ENCODE measurements at places on chromosomes 6 and 20.

DNA sequence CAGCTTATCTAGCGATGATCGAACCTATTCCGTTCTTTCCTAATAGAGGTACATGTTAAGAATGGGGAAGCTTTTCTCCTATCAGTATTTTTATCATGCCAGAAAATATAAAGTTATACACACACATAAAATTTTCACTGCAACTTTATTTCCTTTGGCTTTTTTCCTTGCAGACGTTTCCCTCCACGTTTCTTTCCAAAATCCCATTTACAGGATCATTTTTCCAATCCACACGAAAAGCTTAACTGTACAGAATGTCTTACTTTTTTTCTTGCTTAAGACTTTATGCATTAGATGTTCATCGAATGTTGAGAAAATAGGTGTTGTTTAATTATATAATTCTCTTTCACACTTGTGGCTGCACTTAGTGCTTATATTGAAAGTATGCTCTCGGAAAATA, 62.9 kb upstream of the HDGFL1 start:
- no peak for DNase-seq

DNA sequence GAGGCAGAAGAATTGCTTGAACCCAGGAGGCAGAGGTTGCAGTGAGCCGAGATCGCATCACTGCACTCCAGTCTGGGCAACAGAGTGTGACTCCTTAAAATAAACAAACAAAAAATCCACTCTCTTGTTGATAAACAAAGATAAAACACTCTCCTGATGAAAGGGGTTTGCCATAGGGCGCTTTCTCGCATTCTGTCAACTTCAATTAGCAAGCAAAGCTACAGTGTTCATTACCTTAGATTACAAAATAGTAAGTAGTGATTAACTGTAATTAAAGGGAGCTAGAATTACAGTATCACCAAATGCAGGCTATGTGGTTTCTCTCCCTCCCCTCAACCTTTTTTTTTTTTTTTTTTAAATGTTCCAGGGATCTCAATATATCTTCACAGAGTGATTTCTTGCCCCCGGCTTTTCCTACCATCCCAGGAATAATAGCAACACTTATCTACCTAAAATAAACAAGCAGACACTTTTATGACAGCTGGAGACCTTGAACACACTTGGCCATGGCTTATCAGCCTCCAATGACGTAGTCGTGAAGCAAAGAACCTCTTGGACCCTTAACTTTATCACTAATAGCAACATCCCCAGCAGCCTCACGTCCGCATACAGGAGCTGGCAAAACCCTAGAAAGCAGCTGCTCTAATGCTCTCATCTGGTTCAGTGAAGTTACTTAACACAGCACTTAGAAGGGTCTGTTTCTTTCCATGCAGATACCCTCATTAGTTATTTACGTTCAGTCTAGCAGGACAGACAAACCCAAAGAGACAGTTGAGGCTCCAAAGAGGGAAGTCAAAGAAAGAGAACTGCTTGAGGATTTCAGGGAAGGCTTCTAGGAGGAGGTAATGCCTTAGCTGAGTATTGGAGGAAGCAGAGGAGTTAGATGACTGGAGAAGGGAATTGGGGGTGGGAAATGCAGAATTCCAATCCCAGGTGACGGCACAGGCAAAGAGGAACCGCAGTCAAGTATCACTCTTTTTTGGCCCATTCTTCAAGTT, 37.9 kb upstream of the NEDD9 start:
- DNase-seq, result no peak

DNA sequence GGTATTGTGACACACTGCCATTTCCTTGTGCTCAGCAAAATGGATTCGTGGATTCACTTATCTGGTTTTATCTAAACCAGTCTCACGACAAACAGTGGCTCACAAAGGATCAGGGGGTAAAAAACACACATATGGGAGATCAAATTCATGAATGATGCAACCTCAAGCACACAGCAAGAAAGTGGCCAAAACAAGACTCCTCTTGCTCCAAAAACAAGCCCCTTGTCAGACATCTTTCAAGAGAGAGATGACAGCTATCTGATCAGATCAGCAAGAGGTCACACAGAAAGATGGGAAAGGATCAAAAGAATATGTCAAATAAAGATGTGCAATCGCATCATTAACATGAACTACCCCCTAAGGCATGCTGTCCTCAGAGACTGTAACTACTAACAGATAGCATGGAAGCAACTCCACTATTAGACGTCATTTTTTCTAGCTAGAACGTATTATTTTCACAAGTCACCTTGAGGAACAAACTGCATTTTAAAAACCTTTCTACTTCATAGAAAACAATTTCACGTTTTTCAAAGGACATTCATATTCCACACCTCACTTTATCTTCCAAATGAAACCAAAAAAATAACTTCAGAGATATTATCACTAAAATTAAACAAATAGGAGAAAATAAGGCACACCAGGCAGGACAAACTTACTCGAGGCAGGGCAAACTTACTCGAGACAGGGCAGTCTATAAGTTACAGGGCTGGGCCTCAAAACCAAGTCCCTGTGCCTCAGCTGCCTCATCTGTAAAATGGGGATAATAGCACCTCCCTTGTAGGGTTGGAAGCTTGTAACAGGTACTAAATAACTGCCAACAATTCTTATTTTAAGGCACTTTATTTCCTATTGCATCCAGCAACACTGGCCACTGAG, 122.3 kb downstream of the PREX1 start:
- no peak for DNase-seq

DNA sequence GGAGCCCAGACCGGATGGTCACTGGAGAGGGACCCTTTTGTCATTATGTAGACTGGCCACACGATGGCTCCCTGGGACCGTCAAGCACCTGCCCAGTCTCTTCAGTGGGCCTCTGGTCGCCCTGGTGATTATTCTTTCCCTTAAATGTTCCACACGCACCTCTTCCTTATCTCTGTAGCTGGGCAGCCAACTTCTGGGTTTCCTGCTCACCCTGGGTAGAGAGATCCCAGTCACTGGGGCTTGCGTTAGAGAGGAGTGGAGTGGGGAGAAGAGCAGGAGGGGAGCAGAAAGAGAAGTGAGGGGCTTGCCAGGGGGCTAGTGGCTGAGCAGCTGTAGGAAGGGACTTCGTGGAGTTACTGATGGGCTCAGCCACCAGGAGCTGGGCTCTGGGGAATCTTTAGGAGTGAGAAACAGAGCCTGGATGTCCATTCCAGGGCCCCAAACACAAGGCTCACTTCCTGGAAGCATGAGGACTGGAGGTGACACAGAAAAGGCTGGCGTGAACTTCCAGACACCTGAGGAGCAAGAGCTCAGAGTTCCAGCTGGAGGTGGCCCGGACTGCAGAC, 150.1 kb downstream of the DHX35 start:
- DNase-seq, result no peak

DNA sequence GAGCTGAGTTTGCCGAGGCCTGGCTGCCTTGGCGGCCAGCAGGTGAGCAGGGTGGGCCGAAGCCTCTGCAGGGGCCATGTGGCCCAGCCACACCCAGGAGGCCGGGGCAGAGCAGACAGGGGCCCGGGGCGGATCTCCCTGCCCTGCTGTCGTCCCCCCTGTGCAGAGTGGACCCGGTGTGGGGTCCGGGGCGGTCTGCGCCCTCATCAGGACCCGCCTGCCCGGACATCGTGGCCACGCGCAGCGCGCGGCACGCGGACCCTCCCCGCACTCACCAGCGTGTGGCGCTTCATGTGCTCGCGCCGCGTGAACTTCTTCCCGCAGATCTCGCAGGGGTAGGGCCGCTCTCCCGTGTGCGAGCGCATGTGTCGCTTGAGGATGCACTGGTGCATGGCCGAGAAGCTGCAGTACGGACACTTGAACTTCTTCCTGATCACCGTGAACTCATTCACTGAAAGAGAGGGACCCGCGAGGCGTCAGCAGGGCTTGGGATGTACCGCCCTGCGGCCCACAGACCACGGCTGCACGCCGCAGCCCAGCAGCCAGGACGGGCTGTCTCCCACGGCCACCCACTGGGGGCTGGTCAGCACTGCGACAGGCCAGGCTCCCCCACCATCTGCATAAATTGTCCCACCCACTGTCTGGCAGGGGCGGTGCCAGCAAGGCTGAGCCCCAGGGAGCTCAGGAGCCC, 13.0 kb downstream of the SLC2A4RG start:
- DNase-seq, result no peak

- peak; percentile 2 for DNase-seq
Measured at GRCh38 chr20:41176711-41177552, 39.6 kb downstream of the PLCG1 start.

- DNase-seq, result no peak
Measured at GRCh38 chr20:35145141-35145564, 2.0 kb downstream of the EDEM2 start.

DNA sequence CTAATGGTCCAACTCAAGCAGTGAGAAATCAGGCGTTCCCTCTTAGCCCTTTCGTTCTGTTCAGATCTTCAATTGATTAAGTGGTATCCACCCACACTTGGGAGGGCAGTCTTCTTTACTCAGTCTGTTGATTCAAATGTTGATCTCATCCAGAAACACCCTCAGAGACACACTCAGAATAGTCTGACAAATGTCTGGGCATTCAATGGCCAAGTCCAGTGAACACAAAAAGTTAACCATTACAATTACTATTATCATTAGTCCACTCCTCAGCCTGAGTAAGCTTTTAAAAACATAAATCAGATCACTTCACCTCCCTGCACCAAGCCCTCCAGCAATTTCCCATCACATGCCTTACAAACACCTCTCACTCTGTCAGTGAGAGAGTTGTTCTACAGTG, 423.2 kb downstream of the RFPL4B start:
- no peak for DNase-seq

DNA sequence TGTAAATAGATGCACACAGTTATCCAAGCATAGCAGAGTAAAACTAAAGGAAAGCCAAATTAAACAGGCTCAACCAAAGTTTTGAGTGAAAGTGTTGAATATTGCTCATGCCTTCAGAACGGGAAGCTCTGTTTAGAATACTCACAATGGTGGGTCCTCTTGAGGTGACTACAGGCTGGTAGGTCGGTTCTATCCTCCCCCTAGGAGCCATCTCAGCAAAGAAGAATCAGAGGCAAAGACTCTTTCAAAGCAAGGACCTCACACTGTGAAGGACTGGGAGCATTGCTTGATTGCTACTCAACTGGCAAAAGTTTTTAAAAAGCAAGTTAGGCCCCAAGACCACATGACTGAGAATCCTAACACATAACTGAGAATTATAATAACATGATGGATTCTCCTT, 88.4 kb upstream of the JAG1 start:
- no peak for DNase-seq

DNA sequence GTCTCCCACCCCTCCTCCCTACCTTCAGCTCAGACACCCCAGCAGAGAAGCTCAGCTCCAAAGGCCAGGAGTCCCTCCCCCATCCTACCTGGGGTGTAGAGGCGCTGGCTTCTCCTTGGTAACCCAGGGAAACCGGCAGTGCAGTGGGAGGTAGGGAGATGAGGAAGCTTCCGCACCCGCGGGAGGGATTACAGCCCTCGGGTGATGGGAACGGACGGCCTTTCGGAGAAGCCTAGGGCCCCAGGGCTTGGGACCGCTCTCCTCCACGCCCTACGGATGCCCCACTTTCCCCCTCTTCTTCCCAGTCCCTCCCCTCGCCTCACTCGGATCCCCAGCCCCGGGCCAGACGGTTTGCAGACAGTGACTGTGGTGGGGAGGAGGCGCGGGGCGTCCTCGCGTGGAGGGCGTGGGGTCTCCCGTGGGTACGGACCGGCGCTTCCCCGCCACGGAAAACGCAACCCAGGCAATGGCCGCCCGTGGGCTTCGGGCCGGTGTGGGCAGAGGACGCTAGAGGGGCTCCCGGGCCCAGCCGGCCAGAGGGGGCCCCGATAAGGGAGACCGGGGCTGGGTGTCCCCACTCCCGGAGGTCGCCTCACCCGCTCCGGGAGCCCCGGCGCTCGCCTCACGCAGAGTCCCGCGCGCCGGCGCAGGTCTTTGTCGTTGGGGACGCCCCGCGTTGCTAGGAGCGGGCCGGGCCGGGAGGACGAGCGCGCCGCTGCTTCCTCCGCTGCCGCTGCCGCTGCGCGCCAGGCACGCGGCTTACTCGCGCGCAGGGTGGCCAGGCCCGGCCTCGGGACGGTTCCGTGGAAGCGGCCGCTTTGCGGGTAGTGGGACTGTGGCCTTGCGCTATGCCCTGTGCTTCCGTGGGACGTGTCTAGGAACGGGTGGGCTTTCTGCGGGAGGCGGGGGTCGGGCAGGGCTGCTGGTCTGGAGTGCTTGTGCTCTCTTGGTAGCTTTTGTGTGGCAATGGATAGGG, 15.8 kb downstream of the AARS2 start:
- DNase-seq, result peak; percentile 50

GRCh38 chr6:142207265-142207877, 60.3 kb downstream of the VTA1 start:
- DNase-seq, result peak; percentile 49

GRCh38 chr6:139553916-139554315, 179.5 kb upstream of the CITED2 start:
- no peak for DNase-seq

GRCh38 chr6:147578159-147578558, 69.7 kb downstream of the SAMD5 start:
- no peak for DNase-seq

DNA sequence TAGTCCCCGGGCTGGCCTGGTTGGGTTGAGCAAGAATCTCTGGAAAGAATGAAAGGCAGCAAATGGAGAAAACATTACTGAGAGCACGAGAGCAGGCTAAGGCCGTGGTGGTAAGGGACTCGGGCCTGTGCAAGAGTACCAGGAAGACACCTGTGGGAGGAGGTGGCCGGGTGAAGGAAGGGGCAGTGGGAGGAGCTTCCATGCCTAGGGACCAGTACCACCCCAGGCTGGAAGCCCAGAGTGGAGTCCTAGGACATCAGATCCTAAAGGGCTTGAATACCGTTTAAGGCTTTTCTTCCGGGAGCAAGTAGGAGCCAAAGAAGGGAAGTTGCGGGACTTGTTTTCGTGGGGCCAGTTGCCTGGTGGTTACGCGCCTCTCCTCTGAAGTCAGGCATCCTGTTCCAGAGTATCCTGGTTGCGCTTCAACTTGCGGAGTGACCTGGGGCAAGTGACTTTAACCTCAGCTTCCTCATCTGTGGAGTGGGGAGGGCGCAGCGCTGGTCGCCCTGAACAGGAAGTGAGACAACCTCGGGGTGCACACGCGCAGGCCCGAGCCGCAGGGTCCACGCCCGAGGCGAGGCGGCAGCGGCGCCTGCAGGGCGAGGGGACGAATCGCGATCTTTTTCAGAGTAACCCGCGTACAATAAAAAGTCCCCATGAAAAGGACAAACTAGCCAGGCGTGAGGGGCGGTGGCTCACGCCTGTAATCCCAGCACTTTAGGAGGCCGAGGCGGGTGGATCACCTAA, 1.1 kb upstream of the TPD52L2 start:
- DNase-seq, result peak; percentile 94

DNA sequence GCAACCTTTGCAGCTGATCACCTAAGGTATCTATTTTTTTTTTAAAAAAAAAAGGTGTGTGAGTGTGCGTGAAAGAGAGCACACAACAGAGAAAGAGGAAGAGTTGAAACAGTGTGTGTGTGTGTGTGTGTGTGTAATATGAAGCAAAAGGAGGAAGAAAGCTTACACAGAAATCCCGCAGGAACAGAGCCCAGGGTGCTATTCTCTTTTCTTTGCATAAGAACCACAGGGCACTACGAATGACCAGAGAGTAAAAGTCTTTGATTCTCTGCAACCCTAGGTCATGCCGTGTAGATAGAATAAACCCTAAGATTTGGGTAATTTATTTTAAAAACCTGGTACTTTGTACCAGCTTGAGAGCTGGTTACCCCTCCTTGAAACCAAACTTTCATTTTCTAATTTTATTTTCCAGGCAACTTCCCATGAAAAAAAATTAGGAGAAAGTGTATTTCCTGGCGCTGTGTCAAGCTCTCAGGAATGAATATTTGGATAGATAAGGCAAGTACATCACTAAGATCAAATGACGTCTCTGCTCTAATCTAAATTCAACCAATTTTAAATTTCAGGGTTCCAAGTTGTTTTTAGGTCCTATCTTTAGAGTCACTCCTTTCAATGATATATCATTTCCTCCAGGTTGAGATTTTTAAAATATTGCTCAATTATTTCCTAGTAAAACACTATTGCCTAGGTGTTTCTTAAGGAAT, 47.9 kb upstream of the ID4 start:
- no peak for DNase-seq

All from CD8-positive, alpha-beta T cell (primary cell).